Inflammatory macrophage treated with lipopolysaccharide for 4 hours (primary cell): ENCODE measurements at places on chromosomes 16 and 17.

- no peak for DNase-seq
Measured at GRCh38 chr17:14303343-14304221, 2.7 kb downstream of the HS3ST3B1 start.

GRCh38 chr16:76487411-76488064, 210.3 kb downstream of the CNTNAP4 start:
- no peak for DNase-seq

DNA sequence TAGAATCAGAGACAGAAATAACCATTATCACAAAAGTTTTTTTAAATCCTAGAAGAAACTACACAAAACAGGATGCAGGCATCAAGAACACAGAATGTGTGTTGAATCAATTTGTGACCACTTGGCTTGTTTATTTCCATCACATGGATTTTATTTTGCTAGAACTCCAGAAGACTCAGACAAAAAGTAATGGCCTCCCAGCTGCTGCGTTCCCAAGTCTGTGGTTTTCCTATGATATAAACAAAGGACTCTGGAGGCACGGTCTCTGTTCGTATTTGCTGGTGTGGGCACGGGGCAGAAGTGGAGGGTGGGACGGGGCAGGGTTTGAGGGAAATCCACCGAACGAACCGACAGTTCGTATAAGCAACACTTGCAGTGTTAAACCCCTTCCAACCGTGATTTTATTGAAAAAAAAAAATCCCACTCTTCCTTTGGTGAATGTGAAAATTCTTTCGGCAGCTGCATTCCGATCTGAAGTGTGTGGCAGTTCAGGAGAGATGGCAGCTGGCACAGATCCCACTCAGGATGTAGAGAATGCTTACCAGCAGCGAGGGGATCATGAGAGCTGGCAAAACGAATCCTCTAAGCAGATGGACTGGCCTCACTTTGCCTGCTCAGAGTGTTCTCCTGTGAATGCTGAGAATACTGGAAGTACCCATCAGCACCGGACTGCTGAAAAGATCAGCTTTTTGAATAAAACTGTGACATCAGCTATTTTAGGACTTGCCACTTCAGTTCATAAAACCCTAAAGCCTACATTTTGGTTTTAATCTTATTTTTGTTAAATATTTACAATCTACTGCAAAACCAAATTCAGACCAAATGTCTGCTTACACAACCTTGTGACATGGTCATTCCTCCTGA, 165.2 kb downstream of the VPS53 start:
- DNase-seq = no peak

- DNase-seq = peak; percentile 8
Measured at GRCh38 chr16:88383401-88384221, 852 bp downstream of the ZNF469 start.

GRCh38 chr17:29722411-29723198, 99.9 kb upstream of the CORO6 start:
- peak; percentile 98 for DNase-seq

DNA sequence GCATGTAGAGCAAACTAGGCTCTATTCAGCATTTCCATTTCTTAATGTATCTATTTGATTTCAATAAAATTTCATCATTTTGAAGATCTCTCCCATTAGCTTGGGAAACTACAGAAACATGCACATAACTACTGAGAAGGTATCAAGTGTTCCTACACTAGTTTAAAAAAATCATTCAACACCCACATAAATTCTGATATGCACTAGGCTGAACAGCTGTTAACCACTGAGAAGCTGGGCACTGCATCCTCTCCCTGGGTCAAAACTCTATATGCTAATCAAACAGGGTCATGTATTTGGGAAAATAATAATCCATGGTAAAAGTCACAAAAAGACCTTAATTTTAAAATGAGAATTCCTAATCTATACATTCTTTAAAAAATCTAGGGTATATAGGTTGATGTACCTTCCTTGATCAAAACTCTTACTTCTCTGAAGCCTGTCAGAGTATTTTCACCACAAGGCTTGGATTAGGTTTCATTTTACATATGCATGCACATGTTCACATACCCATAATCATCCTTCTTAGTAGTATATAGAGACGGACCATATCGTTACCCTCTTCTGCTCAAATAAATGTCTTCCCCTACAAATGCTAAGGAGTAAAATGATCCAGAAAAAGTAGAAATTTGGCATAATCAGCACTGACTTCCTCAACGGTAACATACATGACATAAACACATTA, 57.2 kb downstream of the KANSL1 start:
- no peak for DNase-seq
